Pulmonary artery endothelial cell (primary cell): ENCODE measurements at places on chromosomes 3 and 15.

DNA sequence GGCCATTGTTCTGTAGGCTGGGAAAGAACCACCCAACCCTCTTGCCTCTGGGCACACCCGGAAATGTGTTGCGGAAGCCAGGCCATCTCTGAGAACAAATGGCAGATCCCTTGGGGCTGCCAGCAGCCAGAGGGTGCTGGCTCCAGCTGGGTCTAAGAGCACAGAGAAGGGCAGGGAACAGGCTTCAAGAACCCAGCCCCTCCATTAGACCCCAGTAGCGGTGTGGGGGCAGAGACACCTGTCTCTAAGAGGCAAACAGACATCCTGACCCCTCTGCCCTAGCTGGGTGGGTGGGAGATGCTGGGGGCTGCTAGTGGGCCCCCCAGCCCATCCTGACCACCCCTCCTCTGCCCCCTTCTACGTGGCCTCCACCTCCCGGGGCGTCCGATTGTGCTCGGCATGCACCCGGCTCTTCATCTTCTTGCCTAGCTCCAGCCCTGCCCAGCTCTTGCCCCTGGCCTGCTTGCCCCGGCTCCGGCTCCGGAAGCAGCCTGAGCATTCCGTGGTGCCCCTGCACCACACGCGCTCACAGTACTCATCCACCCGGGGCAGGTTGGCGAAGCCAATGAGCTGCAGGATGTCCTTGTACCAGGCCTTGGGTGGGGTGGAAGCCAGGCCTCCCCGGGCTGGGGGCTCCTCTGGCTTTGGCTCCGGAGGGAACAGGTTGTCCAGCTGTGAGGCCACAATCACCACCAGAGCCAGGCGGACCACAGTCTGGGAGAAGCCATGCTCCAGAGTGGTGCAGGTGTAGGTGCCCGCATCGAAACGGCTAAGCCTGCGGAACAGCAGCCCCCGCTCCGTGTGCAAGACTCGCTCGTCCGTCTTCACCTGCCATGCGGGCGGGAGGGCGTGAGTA, 9.4 kb downstream of the SEMA3G start:
- no peak for DNase-seq

- no peak for DNase-seq
Measured at GRCh38 chr15:96341513-96342405, 11.3 kb downstream of the NR2F2 start.

DNA sequence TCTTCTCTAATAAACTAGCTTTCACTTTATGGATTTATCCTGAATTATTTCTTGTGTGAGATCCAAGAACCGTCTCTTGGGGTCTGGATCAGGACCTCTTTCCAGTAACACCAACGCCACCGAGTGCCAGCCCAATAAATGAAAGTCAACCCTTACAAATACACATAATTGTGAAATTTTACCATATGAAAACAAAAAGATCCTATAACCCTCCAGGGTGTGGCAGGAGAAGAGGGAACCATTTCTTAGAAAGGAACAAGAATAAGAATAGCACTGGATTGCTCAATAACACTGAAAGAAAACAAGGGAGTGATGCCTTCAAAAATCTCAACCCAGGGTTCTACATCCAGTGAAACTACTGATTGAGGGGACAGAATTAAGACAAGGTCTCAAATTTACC, 51.6 kb upstream of the ACKR4 start:
- no peak for DNase-seq

GRCh38 chr3:125186261-125186787, 26.2 kb downstream of the SLC12A8 start:
- no peak for DNase-seq

- no peak for DNase-seq
Measured at GRCh38 chr15:90241343-90242192, 7.6 kb downstream of the GDPGP1 start.

DNA sequence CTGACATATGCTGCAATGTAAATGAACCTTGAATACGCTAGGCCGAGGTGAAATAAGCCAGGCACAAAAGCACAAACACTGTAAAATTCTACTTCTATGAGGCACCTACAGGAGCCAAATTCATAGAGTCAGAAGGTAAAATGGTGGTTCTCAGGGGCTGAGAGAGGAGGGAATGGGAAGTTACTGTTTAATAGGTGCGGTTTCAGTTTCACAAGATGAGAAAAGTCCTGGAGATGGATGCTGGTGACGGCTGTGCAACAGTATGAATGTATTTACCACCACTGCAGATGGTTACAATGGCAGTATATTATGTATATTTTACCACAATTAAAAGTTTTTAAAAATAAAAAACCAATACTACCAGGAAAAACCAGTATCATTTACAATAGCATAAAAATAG, 4.0 kb downstream of the TNK2 start:
- no peak for DNase-seq

GRCh38 chr15:66692808-66693596, 9.0 kb upstream of the SMAD6 start:
- DNase-seq: no peak

DNA sequence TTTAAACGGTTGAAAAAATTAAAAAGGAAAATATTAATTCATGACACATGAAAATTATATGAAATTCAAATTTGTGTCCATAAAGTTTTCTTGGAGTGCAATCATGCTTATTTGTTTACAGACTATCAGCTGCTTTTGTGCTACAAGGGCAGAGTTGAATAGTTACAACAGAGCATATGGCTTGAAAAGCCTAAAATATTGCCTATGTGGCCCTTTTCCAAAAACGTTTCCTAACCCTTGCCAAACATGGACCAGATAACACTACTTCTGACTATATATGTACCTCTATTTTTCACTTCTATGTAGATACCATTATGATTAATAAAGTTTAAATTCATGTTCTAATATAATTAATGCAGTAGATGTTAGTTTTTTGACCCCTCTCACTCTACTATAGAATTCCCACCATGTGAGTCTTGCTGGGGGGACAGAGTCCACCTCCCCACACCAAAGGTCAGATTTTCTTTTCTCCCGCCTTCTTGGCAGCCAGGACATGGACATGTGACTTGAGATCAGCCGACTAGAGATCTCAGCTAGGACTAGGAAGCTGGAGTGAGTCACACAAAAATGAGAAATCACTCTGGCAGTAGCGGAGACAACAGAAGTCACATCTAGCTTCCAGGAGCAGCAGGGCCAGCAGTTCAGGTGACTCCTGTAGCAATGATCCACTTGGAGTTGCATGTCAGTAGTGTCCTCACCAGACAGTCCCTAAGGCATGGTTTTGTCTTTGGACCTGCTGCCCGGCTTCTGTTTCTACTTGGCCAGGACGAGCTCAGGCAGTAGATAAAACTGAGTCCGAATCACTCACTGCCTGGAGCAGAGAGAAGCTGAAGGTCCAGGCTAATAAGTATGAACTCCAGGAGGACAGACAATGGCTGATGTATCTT, 22.4 kb downstream of the CIAO2A start:
- peak; percentile 64 for DNase-seq

DNA sequence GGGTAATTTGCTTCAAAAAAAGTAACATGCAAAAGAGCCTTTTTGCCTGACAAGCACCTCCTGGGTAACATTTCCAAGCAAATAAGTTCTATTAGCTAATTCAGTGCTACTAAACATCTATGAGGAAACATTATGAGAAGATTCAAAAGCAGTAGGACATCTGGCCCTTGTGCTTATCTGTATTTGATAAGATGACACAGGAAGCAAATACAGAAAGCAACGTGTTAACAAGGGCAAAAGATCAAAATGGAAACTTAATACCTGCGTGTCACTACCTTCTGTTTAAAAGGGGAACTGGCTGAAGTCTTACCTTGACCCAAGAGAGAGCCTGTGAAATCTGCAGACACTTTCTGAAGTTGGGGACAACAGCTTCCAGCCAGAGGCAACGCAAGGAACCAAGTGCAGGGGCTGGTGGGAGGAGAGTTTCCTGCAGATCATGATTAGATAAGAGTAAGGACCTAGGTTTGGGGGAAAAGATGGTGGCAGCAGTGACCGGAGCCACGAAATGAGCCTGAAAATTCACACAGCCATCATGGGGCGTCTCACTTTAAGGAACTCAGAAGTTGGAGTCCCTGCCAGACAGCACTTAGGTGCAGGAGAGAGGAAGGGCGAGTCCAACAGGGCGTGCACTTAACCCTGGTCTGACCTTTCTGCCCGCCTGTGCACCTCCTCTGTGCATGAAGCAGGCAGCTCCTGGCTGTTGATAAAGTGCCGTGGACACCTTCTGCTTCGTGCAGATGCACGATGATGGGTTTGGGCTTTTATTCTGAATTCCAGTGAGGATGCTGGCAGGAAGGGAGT, 153.6 kb upstream of the BHLHE40 start:
- no peak for DNase-seq

DNA sequence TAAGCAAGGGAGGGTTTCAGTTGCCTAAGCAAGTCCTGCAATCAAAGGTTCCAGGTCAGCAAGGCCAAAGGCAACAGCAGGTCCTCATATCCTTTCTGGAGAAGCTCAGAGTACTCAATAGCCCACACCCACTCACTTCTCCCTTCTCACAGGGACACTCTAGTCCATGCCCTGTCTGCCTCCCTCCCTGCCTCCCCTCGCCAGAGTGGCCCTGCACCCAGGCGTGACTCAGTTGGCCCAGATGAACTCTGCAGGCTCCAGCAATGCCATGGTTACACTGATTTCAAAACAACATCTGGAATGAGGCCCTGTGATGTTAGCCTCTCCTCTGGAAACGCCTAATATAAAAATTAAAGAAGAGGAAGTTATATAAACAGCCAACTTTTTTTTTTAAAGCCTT, 32.9 kb downstream of the IL16 start:
- no peak for DNase-seq

GRCh38 chr3:122563717-122564025, 429 bp downstream of the PARP9 start:
- DNase-seq: no peak

- no peak for DNase-seq
Measured at GRCh38 chr3:195077611-195078540, 193.1 kb downstream of the XXYLT1 start.

DNA sequence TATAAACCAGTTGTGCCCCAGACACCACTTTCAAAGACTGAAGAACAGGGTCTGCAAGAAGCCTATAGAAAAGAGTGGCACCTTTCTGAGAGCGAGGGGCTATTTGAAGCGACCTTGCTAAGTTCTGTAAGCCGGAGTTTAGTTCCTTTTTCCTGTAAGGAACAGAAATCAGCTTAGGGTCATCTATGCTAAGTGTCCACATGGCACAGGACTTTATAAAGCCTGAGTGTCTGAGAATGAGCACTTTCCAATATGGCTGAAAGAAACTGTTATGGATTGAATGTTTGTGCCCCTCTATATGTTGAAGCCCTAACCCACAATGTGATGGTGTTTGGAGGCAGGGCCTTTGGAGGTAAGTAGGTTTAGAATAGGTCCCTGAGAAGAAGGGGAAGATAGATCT, 4.0 kb upstream of the A4GNT start:
- no peak for DNase-seq

- peak; percentile 15 for DNase-seq
Measured at GRCh38 chr3:115814778-115815380, 191.6 kb downstream of the GAP43 start.

- no peak for DNase-seq
Measured at GRCh38 chr15:66963710-66964109, 101.7 kb upstream of the SMAD3 start.

GRCh38 chr3:52351762-52352368, 35.7 kb downstream of the DNAH1 start:
- no peak for DNase-seq
